ENCODE measurements at places on chromosomes 2 and 18.

DNA sequence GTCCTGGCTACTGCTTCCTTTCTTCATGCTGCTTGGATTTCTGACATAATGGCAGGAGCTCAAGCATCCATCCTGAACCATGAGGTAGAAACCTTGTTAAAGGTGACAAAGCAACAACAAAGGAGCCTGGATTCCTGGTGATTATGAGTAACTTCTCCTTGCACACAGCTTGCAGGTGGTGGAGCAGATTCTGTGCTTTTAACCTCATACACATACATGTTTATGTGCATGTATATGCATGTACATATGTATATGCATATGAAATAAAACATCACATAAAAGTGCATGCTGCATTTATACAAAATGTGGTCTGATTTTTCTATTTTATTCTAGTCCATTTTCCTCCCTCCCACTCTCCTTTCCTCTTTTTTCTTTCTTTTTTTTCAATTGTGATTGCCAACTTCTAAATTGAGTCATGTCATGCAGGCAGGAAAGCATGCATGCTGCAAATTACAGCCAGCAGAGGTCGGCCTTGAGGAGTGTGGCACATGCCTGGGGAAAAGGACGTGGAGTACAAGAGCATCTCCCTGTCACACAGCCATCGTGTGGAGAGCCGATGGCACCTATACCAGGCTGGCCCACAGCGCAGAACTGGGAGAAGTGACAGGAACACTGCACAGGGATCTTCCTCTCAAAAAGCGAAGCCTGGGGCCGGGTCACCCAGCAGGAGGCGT, 17.9 kb downstream of the LCT start:
- peak; percentile 38 for DNase-seq

- no peak for DNase-seq
These were observed 204.2 kb downstream of the TPGS2 start for GRCh38 chr18:36624451-36625167.

GRCh38 chr2:195471163-195471562, 185.9 kb upstream of the SLC39A10 start:
- DNase-seq: no peak

GRCh38 chr2:10035633-10036032, 7.7 kb upstream of the KLF11 start:
- no peak for DNase-seq

GRCh38 chr2:172430678-172431077, 3.3 kb downstream of the ITGA6 start:
- DNase-seq: no peak

DNA sequence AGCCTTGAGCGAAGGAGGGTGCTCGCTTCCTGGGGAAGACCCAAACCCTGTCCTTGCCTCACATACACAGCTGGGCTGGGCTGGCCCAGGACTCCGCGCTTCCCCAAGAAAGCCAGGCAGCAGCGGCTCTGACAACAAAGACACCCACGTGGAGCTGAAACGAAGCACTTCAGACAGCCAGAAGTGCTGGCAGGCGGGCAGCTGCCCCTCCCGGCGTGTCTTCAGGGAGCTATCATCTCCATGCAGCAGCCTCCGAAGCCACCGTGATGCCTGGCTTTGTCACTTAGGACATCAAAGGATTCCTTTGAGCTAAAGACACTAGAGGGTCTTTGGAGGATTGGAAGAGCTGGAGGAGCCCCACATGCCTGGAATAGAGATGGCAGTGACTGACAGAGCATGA, 35.2 kb downstream of the C1QL2 start:
- no peak for DNase-seq

GRCh38 chr2:43129676-43130547, 96.5 kb downstream of the ZFP36L2 start:
- no peak for DNase-seq

DNA sequence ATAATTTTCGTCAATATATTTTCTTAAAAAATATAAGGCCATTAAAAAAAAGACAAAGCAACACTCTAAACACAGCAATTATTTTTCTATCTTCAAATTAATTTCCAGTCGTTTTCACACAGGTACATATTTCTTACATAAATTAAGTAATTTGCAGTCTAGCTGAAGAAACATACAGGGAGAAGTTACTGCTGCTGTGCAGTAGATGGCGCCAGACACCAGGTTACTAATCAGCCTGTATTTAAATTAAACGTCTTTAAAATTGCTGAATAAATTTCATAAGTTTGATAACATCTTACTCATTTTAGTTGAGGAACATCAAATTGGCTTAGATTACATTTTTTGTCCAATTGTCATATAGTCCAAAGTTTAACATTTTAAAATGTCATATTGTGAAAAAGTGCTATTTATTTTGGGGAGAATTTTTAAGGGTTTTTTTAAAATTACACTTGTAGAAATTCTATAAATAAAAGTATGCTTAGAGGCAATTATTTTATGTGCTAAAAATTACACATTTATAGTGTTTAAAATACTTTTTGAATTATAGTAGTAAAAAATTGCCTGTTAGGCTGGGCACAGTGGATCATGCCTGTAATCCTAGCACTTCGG, 88.4 kb downstream of the PMAIP1 start:
- DNase-seq: no peak

- no peak for DNase-seq
These were observed 228.6 kb downstream of the EPHA4 start for GRCh38 chr2:221343524-221343923.

GRCh38 chr18:58087928-58088690, 44.1 kb downstream of the NEDD4L start:
- no peak for DNase-seq

- DNase-seq: no peak
These were observed 332.9 kb downstream of the CDH2 start for GRCh38 chr18:27843783-27844777.

GRCh38 chr2:70261501-70261900, 3.6 kb downstream of the PCYOX1 start:
- no peak for DNase-seq

DNA sequence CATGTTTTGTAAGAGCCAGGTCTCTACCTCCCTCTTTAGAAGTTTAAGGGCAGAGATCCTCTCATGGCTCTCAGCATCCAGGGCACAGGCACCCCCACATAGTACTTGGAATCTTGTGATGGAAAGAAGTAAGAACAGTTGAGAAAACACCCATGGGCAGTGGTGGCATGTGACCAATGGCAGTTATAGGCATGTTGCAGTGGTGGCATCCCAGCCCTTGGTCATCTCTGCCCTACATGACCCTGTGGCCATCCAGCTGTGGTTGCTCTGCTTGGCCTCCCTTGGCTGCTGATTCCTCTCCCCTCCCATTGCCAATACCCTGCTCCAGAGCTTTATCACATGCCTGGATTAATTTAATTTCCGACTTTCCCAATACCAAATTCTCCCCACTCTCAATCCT, 13.3 kb upstream of the MSH2 start:
- no peak for DNase-seq

DNA sequence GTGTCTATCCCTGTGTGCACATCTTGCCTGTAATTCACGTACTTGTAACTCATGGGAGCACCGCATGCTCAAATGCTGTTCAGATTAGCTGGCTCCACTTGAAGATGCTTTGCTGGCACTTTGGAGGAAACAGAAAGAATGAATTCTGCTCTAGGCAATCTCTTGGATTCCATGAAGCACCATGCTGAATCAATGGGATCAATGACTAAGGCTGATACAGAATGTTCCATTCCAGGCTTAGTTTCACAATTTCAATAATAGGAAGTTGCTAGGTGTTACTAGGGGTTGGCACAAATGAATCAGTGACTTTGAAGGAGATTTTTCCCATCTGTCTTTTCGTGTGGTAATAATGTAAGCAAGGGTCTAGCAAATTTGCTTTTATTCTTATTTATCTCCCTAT, 328.8 kb downstream of the OSR1 start:
- DNase-seq: no peak

DNA sequence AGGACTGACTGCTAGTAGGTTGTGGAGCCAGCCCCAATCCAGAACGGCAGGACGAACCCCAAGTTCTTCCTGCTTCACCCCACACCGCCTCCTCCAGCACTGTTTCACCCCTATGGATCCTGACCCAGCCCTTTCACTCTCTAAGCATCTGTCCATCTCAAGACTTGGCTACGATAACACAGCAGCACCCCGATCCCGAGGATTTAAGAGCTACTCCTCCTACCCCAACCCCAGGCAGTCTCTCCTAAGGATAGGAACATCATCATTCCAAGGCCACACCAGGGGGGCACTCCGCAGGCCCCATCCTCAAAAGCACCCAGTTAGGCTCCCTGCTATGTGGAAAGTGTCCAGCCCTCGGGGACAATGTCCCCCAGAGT, 645 bp downstream of the KCTD18 start:
- no peak for DNase-seq

- DNase-seq: no peak
These were observed 237.6 kb downstream of the IKZF2 start for GRCh38 chr2:212913640-212914306.

- DNase-seq: no peak
These were observed 171.2 kb downstream of the C1D start for GRCh38 chr2:67891642-67892041.

- no peak for DNase-seq
These were observed 141.1 kb downstream of the KLHL29 start for GRCh38 chr2:23526114-23526513.

DNA sequence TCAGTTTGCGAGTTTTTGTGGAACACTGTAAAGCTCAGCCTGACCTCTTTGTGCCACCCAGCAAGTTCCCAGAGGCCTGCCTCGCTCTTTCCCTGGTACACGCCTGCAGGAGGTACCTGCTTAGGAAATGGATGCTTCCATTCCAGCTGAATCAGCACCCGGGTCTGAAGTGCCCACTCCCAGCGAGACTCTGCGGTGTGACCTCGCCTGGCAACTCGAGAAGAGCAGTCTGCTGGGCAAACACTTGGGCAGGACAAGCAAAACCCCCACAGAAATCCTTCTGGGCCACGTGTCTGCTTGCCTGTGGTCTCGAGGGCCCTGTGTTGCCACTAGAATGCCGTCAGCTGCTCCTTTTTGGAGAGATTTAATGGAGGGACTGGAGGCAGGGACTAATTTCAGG, 127.6 kb downstream of the MAPK4 start:
- no peak for DNase-seq

- no peak for DNase-seq
These were observed 20.0 kb downstream of the PASK start for GRCh38 chr2:241129086-241129871.

GRCh38 chr18:21979171-21979560, 190.2 kb upstream of the GATA6 start:
- no peak for DNase-seq

DNA sequence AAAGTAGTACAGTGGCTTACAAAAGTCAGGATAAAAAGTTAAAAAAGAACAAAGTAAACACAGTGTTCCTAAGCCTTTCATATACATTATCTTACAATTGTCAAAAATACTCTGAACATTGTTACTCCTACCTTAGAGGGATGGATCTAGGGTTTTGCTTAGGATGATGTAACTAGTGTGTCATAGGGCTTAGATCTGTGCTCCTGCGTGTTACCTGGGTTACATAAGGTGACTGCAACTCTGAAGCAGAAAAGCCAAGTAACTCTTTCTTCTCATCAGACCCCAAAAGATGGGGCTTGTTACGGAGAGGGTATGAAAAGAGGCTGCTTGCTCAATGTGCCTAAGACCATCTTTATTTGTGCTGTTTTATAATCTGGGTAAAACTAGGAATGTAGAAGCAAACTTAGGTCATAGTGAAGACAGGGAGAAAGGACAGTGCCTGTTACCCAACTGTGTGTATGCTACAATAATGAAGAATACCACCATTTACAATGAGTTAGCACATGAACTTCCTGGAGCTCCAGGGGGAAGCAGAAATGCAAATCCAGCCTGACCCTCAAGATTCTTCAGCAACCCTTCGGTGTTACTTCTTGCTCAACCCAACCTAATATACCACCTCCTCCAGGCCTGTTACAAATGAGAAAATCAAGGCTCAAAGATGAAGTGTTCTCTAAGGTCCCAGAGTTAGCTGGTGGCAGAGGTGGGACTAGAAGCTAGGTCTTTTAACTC, 42.0 kb upstream of the STK17B start:
- DNase-seq: no peak

DNA sequence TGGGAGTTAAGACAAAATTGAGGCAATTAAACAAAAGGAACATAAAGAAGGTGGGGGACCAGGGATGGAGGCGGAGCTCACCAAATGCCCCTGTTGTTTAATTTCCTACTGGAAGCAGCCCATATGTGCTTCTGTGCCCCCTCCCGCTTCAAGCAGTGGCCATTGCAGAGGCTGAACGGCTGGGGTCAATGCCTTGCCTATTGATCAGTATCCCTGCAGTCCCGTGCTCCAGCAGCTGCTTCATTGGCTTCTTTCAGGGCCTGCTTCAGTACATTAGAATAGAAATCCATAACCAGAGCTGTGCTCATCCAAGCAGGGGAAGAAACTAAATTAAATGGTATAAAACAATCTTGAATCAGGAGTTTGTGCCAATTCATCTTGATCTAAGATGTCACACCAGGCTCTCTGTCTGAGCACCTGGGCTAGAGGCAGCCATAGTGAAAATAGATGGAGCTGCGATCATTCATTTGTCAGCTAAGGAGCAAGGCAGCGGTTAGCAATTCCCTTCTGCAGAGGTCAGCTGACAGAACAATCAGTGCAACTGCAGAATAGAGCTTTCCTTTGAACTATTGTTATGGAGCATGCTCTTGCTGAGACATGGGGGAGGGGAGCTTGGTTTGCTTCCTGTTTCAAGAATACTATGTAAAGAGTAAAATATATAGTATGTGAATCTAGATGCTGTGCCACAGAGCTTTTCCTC, 222.4 kb downstream of the WDR7 start:
- no peak for DNase-seq

- no peak for DNase-seq
These were observed 9.6 kb downstream of the IL1B start for GRCh38 chr2:112827009-112827408.

- DNase-seq: no peak
These were observed 5.0 kb downstream of the CAB39 start for GRCh38 chr2:230717600-230717999.

DNA sequence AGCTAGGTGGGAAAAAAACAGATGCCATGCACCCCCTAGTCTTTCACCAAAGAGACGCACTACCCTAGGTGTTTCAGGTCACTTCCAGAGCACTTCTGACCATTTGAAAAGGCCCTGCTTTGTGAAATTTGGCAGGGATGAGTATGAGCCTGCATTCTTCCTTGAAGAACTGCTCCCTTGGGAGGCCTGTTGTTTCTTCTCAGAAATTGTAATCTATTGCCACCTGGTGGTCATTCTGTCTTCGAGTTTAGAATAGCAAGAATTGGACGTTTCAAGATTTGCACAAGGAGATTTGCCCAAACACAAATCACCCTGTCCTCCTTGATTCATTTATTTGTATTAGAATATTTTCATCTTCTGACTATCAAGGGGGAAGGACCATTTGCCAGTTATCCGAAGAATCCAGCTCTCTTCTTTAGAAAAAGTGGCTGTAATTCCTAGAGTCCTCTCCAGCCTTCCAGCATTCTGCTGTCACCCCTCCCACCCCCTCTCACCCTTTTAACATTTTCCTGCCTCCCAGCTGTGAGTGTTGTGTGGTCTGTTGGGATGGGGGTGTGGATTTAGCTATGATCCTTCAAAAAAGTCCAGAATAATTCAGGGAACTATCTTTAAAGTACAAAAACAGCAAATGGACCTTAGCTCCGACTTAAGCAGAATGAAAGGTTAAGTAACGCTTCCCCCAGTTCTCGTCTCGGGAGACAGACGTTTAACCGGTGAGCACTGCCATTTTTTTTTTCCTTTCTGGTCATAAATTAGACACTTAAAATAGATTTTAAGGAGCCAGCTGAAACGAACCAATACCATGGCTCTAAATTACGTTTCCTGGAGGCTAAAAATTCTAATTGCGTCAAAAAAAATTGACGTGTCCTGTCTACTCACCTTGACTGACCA, 3.7 kb upstream of the GAD1 start:
- no peak for DNase-seq

All from stimulated activated CD8-positive, alpha-beta memory T cell treated with anti-CD3 and anti-CD28 coated beads, Interleukin-15, amount 100 ng/mL, for 48 hours (primary cell).